Tibial artery (tissue), 4 donors: ENCODE measurements at places on chromosomes 5 and 9.
A peak's percentile ranks its signal among the peaks of the same experiment; 100 is the strongest.

GRCh38 chr5:109062664-109063063, 315.0 kb downstream of the FER start:
- no peak for DNase-seq

- DNase-seq, result no peak
Measured at GRCh38 chr9:69985971-69986370, 57.7 kb upstream of the MAMDC2 start.

DNA sequence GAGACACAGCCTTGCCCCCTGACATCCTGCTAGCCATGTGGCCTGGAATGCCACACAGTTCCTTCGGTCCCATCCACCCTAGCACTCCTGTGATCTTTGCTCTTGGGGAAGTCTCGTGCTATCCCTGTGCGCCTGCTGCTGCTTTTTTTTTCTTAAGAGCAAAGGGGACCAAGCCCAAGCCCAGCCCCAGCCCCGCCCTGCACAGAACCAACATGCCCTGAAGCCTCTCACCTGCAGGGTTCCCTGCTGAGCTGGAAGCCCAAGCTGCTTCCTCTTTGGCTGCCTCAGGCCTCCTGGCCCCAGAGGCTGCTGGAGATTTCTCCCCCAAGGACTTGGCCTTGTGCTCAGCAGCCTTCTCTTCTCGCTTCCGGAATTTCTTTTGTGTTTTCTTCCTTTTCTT, 1.8 kb downstream of the SURF6 start:
- DNase-seq, result no peak

GRCh38 chr5:161150441-161150988, 298.5 kb upstream of the ATP10B start:
- DNase-seq, result no peak

GRCh38 chr9:19994296-19994695, 205.5 kb upstream of the SLC24A2 start:
- no peak for DNase-seq

GRCh38 chr9:33638391-33638915, 114.4 kb downstream of the ANKRD18B start:
- no peak for DNase-seq

GRCh38 chr5:76675364-76675763, 40.6 kb upstream of the F2R start:
- DNase-seq, result no peak

DNA sequence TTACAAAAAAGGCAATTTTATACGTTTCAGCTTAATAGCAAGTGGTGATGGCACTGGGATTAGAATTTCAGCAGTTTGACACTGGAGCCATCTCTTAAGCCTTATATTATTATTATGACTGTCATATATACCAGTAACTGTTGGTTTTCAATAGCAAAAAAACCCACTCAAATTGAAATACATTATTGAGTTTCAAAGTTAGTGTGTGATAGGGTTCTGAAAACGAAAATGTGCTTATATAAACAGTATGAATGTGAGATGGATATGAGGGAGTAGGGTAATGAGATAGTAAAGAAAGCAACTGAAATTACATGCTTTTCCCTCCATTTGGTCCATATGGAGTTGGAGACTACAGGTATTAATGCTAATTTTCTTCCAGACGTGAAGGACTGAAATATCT, 68.6 kb upstream of the ACTBL2 start:
- no peak for DNase-seq

DNA sequence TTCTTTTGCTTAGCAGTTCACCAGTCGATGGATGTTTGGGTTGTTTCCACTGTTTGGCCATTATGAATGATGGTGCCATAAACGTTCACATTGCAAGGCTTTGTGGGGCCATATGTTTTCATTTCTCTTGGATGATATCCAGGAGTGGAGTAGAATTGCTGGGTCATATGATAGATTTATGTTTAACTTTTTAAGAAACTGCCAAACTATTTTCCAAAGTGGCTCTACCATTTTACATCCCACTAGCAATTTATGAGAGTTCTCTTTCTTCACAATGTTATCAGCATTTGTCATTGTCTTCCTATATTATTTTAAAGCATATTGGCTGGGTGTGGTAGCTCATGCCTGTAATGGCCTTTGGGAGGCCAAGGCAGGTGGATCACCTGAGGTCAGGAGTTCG, 5.2 kb downstream of the GPR107 start:
- DNase-seq, result no peak

GRCh38 chr5:134547579-134547978, 22.1 kb downstream of the JADE2 start:
- peak; percentile 67 for DNase-seq

GRCh38 chr9:89410641-89411350, 87.1 kb downstream of the SEMA4D start:
- no peak for DNase-seq

- DNase-seq, result no peak
Measured at GRCh38 chr9:136613824-136614371, 48.8 kb upstream of the EGFL7 start.

GRCh38 chr9:72952914-72953313, at the start of gene ALDH1A1:
Gene ALDH1A1, minus strand, starts transcription at chr9:72953053. Its CDS starts 53 bp downstream, at chr9:72953000.
- no peak for DNase-seq

DNA sequence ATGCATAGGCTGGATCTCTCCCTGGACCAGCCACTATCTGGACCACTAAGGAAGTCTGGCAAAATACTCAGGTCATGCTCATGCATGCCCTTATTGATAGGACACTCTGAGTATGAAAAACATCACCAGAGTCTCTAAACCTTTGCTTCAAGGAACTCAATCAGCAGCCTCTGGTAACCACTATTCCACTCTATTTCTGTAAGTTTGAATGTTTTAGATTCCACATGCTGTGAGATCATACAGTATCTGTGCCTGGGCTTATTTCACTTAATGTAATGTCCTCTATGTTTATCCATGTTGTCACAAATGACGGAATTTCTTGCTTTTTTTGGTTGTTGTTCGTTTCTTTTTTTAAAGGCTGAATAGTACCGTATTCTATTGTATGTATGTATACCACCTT, 68.3 kb downstream of the TARS1 start:
- no peak for DNase-seq

DNA sequence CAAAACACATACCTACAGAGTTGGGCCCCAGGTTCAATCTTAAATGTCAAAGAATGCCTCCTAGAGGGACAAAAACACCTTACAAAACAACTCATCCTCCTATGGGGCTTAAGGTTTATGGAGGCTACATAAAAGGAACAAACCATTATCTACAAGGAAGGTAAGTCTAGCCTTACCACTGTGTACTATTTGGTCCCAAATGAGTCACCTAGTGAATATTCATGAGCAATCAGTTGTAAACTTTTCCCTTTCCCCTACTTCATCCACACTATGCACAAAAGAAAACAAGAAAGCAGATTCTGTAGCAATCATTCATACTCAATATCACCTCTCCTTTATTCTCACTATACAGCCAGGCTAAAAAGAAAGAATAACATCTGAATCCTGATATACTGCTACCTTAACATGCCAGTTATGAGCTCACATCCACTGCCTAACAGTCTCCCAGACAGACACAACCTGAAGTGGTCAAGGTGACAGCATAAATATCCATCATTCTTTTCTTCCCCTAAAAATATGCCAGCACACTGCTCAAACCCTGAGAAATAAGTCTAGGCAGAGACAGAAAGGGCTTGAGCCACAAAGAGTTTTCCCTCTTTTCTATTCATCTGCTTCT, 6.2 kb downstream of the OXCT1 start:
- DNase-seq, result no peak

GRCh38 chr5:92907938-92908606, 672.9 kb downstream of the NR2F1-AS1 start:
- no peak for DNase-seq

GRCh38 chr5:171624396-171624795, 161.2 kb upstream of the SMIM23 start:
- no peak for DNase-seq
